ENCODE measurements at places on chromosomes 5 and 9.
A peak's percentile ranks its signal among the peaks of the same experiment; 100 is the strongest.

- no peak for DNase-seq
Observed at GRCh38 chr9:91306296-91306630, 55.5 kb downstream of the AUH start.

GRCh38 chr5:150521939-150522503, 14.1 kb downstream of the NDST1 start:
- no peak for DNase-seq

- DNase-seq: no peak
Observed at GRCh38 chr9:87010626-87011025, 63.3 kb upstream of the GAS1 start.

DNA sequence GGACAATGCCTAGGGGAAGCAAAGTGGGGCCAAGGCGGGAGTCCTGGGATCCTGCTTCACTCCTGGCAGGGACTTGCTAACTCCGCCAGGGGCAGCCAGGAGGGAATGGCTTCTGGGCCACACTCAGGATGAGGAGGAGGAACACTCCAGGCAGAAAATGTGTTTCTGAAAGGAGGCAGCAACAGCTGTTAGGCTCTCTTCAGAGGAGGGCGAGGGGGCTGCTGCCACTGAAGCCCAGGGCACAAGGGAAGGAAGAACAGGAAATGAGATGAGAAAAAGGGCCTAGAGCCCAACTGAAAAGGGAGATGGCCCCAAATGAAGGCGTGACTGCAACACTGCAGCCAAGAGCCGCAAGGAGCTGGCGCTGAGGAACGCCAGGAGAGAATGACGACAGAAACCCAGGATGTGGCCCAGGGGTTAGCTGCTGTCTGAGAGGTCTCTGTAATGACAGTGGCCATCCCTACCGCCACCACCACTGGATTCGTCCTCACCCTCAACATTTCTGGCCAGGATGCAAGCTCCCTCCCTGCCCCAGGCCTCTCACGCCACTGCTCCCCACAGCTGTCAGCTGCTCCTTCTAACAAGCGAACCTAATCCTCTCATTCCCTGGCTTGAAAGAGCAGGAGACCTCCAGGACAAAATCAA, 15.8 kb downstream of the PSMB7 start:
- no peak for DNase-seq

DNA sequence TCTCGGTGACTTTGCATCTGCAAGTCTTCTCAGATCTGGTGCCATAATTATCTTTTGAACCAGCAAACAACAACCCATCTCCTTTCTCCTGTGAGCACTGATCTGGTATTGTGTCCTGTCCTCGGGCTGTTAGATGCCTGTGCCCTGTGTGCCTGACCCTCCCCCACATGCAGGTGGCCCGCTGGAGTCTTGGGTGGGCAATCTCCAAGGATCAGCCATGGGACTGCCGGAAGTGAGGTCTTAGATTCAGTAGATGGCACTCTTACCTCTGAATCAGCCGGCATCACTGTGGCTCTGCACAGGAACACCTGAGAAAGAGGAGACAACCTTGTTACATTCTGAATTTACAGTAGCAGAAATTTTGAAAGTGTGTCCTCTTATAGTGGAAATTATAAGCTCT, 172.4 kb downstream of the IRX2 start:
- no peak for DNase-seq

DNA sequence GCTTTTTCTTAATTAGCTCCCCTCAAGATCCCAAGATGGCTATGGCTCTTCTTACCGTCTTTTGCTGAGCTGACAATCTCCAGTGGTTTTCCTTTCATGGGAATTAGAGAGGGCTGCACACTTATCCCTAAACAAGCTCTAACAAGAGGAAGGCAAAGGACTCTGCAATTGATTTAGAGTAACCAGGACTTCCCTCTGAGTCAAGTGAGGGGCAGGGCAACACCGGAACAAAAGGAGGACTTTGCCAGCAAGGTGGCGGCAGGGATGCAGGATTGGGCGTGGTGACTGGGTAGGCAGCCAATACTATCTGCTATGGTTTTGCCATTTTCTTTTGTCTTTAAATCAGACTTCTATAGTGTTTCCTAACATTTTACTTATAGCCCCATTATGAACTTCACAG, 9.8 kb downstream of the SLC44A1 start:
- no peak for DNase-seq

DNA sequence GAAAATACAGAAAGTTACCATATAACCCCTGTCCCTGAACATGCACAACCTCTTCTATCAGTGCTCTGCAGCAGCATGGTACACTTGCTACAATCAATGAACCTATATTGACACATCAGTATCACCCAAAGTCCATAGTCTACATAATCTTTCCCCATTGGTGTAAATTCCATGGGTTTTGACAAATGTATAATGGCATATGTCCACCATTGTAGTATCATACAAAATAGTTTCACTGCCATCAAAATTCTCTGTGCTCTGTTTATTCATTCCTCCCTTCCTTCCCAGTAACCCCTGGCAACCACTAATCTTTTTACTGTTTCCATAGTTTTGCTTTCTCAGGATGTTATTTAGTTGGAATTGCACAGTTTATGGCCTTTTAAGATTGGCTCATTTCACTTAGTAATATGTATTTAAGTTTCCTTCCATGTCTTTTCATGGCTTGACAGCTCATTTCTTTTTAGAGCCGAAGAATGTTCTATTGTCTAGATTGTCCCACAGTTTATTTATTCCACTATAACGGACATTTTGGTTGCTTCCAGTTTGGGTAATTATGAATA, 1707.0 kb downstream of the EFNA5 start:
- DNase-seq: no peak

DNA sequence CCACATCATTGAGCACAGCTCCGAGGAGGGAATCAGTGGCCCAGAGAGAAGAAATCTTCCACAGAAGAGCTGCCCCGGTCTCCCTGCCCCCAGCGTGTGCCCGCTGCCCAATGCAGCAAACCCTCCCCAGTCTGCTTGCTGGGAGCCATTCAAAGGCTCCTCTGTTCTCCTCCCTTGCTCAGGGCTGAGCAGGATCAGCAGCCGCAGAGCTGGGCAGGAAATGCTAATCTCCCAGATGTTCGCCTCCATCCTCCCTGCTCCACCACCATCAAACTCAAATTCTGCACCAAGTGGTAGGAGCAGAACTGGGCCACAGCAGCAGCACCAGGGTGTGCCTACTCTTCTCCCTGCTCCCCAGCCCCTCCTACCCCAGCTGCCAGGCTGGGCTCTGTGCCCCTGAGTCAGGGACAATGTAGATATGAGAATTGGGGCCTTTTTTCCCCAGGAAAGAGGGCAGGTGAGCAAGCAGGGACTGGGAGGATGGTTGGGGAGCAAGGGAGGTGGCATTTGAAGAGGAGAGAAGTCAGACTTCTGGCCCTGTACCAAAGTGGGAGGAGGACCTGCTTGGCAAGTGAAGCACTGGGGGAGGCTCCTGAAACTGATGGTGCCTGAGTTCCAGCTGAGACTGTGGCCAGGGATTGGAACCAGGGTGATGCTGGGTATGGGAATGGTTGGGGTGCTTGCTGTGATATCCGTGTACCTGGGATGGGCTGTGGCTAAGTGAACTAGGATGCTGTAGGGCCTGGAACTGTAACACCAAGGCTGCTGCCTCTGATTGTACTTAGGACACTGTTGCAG, 1.9 kb upstream of the PCDH1 start:
- DNase-seq: no peak

GRCh38 chr5:143217065-143217803, 186.3 kb downstream of the NR3C1 start:
- DNase-seq: peak; percentile 52

GRCh38 chr9:942805-943580, 33.5 kb upstream of the DMRT3 start:
- DNase-seq: peak; percentile 6
